ENCODE measurements at places on chromosomes 1 and 21.

DNA sequence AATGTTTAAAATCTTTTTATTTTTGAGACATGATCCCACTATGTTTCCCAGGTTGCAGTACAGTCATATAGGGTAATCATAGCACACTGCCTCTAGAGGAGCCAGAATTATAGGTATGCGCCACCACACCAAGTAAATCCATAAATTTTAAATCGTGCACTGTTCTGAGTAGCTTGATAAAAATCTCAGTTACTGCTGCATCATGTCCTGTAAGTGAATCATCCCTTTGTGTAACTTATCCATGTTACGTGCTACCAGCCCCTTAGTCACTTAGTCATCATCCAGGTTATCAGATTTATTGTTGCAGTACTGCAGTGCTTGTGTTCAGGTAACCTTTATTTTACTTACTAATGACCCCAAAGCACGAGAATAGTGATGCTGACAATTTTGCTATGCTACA is 1770.9 kb downstream of the BRINP3 start:
- DNase-seq = no peak

DNA sequence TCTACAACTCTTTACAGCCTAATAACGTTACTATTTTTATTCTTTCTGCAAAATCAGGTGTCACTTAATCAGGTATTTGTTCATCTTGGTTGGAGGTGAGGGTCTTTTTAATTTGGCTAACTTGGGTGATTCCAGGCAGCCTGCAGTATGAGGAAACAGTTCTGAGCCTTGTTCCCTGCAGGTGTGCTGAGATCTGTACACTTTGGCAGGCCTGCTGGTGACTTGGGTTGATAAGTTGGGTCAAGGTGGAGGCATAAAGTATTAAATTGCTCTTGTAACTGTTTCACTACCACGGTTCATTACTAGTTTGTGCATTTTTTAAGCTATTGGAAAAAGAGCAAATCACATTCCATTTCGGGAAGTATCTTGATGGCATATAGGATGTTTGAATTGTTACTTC is 10.0 kb downstream of the MAP3K21 start:
- DNase-seq = no peak

DNA sequence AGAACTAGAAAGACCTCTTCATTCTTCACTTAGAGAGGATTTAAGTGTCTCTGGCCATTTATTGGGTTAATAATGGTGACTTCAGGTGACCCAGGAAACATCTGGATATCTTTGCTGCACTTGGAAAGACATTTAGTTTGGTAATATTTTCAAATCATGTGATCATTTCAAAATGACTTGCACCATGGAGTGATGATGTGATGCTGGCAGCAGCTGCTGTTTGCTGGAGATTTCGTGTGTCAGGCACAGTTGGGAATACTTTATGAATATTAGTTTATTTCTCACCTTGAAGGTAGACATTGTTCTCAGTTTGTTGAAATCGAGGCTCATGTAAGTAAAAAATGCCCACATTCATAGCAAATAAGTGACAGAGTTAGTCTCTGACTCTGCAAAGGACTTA is 236.0 kb downstream of the DISC1 start:
- no peak for DNase-seq

DNA sequence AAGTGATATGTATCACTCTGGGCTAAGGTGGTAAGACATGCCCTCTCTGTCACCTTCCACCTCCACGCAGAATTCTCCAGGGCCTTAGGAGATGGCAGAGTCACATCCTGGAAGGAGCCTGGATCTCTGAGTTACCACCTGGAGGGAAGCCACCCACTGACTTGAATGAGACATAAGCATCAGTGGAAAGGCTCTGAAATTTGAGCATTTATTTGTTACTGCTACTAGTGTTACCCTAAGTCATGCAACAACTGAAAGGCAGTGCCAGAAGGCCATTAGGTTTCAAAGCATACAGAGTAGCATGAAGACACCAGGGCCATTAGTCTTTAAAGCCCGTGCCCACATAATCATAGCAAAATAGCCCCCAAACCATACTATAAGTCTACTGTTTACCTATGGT is 230.3 kb upstream of the IRF2BP2 start:
- DNase-seq = no peak

DNA sequence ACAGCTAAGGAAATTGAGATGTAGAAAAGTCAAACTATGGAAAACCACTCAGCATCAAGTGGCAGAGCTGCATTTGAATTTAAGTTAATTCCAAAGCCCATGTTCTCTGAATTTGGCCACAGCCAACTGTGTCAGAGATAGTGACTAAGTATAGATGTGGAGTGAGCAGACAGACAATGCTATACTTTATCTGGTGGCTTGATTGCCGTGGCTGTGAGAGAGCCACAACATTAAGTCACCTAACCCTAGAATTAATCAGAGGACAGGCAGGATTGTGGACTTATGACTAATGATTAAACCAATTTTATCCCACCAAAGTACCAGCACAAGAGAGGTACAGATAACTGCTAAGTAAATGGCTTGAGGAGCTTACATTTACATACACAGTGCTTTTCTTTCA is 209.8 kb downstream of the TPR start:
- DNase-seq = no peak

DNA sequence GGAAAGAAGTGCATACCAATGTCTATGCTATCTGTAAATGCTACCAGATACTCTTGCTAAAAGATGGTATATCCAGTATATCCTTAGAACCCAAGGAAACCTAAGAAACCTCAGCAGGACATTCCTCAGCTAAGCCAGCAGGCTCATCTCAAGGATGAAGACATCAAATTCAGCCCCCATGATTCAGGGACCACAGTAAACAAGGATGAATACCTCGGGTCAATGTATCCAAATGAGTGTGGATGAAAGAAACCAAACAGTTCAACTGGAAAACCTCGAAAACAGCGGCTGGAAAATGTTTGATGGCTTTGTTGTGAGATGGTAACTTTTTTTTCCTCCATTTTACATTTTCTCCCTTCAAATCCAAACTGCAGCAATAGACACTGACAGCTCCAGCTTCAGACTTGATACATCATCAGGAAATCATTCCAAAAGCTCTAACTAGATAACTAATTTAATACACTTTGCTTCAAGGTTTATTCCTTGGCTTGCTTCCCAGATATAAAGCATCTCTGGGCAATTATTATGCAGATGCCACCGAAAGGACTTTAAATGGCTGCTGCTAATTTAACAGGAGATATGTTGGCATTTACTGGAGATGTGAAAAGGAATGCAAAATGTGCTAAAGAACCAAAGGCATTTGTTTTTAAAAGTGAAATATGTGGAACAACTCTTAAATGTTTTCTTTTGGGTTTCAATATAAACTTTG is 73.6 kb downstream of the SMYD2 start:
- DNase-seq = no peak

GRCh38 chr21:45293726-45294401 is 6.2 kb upstream of the POFUT2 start:
- no peak for DNase-seq

DNA sequence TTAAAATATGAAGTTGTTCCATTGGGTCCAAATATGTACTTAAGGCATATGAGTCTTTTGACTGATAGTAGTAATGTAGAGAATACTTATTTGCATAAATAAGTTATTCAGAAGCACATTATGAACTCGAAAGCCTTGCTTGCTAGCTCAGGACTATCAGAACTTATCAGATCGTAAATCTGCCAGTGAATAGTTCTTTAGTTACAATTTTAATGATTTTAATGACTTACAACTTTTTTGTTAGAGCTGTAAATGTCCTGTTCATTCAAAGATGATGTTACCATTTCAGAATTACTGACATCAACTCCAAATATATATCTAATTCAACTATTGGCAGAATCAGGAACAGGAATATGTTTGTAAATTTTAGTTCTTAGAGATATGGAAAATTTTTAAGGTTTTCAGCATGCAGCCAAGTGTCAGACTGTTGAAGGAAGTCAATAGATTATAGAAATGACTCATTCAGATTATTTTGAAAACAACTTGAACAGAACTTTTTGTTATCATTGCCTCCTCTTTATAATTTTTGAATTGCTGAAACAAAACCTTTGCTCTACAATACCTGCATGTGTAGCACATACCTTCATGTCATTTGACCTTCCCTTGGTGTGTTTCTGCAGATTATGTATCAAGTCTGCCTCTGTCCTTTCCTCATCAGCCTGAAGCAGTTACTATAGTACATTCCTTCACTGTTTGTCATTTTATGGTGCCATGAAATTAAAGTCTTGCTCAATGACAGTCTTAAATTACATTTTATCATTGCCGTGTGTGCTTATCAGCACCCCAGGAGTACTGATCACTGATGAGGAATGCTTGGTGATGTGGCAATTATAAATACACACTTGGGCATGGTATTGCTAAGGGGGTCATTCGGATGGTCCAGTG is 44.9 kb downstream of the LRRC8D start:
- no peak for DNase-seq

DNA sequence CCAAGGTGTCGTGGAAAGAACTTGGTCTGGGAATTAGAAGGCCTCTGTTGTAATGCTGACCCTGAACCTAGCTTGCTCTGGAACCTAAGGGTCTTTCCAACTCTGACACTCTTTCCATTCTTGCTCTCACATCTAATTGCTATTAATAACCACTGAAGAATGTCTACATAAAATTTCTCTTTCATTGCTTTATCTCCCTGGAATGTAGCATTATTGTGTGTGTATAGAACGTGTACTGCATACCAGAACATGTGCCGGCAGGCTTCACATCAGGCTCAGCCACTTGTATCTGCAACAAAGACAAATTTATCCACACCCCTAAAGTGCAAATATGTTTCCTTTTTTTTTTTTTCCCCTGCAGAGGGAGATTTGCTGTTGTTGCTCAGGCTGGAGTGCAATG is 13.9 kb upstream of the LAX1 start:
- DNase-seq = no peak

GRCh38 chr1:116127848-116128540 is 16.8 kb downstream of the MAB21L3 start:
- DNase-seq = no peak

- DNase-seq = no peak
Measured at GRCh38 chr1:24905979-24906720, 23.9 kb downstream of the RUNX3 start.

DNA sequence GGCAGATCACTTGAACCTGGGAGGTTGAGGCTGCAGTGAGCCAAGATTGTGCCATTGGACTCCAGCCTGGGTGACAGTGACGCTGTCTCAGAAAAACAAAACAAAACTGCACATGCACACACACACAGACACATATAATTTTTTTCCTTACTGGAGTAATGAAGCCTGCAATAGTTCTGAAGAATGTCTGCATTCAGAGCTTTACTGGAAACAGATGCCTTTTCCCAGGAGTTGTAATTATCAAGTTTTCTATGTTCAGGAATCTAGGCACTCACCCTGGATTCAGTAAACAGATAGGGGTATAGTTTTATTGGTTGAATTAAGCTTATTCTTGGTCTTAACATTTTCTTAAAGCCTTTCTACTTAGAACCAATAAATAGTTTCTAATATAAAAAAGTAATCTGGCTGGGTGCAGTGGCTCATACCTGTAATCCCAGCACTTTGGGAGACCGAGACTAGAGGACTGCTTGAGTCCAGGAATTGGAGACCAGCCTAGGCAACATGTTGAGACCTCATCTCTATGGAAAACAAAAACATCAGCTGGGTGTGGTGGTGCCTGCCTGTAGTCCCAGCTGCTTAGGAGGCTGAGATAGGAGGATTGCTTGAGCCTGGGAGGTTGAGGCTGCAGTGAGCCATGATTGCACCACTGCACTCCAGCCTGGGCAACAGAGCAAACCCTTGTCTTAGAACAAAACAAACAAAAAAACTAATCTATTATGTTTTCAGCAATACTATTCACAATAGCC is 15.8 kb downstream of the SPEN start:
- no peak for DNase-seq

DNA sequence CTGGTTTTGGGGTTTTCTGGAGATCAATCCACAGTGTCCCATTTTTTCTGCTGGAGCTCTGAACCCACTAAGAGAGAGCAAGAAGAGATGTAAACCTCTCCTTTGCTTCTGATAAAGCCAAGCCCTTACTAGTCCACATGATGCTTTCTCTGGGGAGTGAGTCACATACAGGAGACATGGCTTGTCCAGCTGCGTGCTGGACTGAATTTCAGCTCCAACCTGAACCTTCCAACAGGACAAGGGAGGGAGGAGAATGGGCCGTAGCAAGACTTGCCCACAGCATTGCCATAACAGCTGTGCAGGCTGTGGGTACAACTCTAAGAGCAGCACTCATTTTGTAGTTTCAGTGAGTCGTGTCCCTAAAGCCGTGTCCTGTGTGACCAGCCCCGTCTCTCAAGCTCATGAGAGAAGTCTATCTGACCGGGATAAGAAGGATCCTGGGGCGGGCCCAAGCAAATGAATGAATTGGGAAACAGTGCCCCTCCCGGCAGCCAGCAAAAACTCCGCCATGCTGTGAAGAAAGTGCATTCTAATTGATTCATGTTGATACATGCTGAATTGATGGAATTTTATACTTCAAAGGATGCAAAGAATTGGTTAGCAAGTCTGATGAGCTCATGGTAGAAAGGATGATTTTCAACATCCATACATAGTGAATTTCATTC is 195.2 kb downstream of the GABPA start:
- DNase-seq = no peak

DNA sequence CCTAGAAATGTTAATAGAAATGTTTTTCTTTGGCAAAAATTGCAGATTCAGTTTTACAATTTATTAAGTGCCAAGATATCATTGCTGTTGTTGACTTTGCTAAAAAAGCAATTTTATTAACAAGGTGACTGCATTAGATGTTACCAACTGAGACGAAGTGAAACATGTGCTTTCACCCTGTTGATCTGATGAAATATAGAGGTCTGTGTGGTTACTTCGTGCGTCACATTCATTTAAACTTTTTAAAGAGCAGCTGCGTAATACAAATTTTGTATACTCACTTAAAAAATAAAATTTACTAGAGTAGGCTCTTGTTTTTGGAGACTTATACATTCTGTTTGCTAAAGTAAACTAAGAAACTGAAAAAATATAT is 465.7 kb downstream of the USP25 start:
- no peak for DNase-seq

GRCh38 chr1:14866911-14867612 is 268.6 kb downstream of the KAZN start:
- DNase-seq = no peak

GRCh38 chr21:26080211-26080610 is 90.4 kb downstream of the APP start:
- no peak for DNase-seq

DNA sequence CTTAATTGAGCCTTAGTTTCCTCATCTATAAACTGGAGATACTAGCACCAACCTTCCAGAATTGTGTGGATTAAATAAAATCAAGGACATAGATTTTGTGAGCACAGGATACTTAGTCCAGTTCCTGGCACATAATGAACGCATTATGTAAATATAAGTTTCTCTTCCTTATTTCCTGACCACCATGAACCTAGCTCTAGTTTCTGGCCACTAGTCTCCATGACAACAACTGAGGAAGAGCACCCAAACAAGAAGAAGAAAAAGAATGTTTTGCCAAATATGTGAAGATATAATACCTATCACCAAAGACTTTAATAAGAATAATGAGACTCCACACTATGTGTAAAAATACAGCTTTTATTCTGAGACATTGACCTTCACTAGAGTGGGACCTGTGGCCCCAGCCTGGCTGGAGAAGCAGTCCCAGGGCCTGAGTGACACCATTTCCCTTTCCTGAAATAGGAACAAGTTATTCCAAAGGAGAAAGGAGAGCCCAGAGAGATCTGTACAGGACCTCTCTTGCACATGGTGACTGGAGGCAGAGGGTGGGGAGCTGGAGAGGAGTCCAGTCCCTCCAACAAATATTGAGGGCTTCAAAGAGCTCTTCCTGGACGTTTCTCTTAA is 940 bp upstream of the USF1 start:
- DNase-seq = no peak

Measured in activated CD8-positive, alpha-beta memory T cell treated with anti-CD3 and anti-CD28 coated beads for 4 hours (primary cell).